Regular cardiac myocyte (primary cell): ENCODE measurements at places on chromosomes 16 and 17. TPM values are rescaled to one million over a fixed set of nuclear protein-coding genes. Genes with fewer than 3 reads are reported as not detected.

The PPL gene
- total RNA-seq: 1.5 and 11.6 TPM in 2 replicates

The CASKIN1 gene
- 0.19 and 0.56 TPM in 2 replicates for total RNA-seq

The ZNF469 gene
- 1.3 and 2.8 TPM in 2 replicates for total RNA-seq

The SCO1 gene
- total RNA-seq: 19.4 and 23.6 TPM in 2 replicates

The HBA2 gene
- total RNA-seq: not detected in 2 replicates

The TNS4 gene
- not detected in 2 replicates for total RNA-seq

The MRPL58 gene
- 27.9 and 47.0 TPM in 2 replicates for total RNA-seq

The CACNB1 gene
- total RNA-seq: 2.3 and 7.9 TPM in 2 replicates

The ARL17B gene
- total RNA-seq: 3.3 and 5.1 TPM in 2 replicates
